Stimulated activated CD8-positive, alpha-beta memory T cell treated with anti-CD3 and anti-CD28 coated beads, Interleukin-4, amount 100 ng/mL, for 1 hour (primary cell): ENCODE measurements at places on chromosomes 13 and 19.

- no peak for DNase-seq
Measured at GRCh38 chr13:51125495-51126226, 14.6 kb upstream of the C13orf42 start.

DNA sequence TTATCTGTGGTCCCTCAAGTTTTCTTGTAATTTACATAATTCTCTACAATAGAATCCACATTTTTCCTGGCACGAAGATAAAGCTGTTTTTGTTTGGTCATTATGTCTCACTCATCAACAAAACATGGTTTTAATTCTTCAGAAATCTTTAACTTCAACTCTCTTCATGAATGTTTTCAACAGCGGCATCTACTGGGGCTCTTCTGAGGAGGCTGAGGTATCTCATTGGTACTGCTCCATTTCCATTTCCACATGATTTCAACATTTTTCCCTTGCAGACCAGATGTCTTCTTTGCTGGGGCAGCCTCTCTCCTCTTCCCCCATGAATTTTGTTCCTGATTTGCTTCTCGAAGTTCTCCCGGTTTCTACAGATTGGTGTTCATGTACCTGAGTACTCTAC is 5.8 kb upstream of the KBTBD7 start:
- no peak for DNase-seq

DNA sequence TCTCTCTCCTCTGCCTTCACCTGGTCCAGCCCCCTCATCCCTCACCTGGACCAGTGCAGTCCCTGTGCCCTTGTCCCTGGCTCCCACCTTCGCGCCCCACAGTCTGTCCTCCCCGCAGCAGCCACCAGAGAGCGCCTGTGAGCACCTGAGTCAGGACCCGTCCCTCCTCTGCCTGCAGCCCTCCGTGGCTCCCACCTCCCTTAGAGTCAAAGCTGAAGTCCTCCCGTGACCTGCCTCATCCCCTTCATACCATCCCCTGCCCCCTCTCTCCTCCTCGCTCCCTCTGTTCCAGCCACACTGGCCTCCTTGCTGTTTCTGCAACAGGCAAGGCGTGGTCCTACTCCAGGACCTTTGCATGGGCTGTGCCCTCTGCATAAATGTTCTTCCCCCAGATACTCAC is 10.3 kb downstream of the CELF5 start:
- no peak for DNase-seq

- no peak for DNase-seq
Measured at GRCh38 chr13:74550039-74550438, 415.8 kb upstream of the KLF12 start.

DNA sequence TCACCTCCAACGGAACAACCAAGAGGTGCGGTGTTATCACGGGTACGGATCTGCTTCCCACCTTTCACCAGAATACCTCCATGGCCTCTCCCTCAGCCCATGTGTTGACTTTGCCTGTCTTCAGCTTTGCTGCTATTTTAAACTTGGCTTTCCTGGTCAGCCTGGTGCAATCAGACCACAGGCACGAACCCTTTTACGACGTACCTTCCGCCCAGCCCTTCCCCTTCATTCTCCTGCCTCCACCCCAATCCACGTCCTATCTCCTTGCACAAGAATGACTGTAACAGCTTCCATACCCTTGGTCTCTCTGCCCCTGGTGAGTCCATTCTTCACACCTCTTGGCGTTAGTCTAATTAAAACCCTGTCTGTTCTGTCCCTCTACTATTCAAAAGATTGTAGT is 431.7 kb downstream of the EFNB2 start:
- DNase-seq, result no peak

DNA sequence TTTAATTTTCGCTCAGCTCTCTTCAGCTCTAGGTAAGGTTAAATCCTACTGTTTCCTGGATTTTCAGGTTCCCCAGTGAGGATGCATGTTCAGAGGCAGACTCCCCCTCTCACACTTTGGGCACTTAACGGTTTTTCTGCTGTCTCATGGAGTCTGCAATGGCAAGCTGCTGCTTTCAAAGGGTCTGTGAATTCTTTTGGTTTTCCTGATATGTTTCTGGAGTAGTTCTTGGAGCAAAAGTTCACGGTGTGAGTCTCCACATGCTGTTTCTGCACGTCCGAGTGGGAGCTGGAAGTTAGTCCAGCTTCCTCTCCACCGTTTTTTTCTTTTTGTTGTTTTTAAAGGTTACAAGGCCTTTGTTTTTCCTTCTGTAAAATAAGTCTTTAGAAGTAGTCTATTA is 35.4 kb downstream of the DNAJC15 start:
- no peak for DNase-seq

DNA sequence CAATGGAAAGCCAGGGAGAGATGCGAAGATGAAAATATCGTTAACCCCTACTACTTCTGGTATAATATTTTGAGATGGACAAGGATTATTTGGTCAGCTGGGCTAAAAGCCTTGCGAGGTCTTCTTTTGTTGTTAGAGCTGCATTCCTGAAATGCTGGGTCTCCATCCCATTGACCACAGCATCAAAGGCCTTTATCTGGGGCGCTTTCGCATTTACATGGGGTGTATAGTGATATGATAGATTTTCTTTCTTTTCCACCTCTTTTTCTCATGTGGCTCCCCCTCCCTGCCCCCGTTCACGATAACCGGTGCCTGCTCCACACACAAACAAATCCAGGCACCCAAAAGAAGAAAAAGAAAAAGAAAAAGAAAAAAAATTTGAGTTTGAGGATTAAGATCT is 77.5 kb downstream of the ZNF536 start:
- DNase-seq, result no peak

- DNase-seq, result no peak
Measured at GRCh38 chr13:78736142-78736541, 77.2 kb upstream of the OBI1 start.

DNA sequence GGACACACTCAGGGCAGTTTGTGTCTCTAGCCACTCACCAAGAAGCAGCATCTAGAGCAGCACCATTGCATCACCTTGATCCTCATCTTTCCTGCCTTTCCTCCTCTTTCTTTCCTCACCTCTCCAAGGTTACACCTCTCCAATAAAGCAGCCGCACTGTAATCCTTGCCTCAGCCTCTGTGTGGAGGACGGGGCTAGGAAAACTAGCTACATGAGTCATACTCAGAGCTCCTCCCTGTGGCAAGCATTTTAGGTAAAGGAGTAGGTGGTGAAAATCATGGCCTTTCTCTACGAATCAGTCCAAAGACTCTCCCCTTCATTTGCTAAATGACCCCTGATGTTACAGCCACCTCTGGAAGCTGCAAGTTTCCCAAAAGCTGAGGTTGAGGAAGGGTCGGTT is 108.9 kb downstream of the DNAJC15 start:
- no peak for DNase-seq

GRCh38 chr13:113897161-113897560 is 33.3 kb upstream of the GAS6 start:
- DNase-seq, result no peak

DNA sequence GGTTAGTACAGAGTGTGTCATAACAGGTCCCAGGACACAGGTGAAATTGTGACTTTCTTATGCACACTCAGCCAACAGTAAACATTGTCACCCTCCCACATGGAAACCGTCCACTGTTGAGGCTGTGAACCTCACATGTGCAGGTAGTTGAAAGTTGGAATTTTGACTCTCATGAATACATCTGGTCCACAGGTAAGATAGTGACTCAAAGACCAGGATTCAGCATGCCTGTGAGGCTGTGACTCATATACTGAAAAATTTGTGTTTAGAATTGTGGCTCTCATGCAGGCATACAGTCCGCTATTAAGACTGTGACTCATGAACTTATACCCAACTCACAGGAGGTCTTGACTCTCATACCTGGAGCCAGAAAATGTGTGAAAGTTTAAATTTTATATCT is 67.8 kb downstream of the ZNF728 start:
- no peak for DNase-seq

GRCh38 chr19:31280287-31281006 is 68.8 kb downstream of the TSHZ3 start:
- DNase-seq, result no peak

- DNase-seq, result no peak
Measured at GRCh38 chr19:18904334-18905057, 8.5 kb upstream of the CERS1 start.

DNA sequence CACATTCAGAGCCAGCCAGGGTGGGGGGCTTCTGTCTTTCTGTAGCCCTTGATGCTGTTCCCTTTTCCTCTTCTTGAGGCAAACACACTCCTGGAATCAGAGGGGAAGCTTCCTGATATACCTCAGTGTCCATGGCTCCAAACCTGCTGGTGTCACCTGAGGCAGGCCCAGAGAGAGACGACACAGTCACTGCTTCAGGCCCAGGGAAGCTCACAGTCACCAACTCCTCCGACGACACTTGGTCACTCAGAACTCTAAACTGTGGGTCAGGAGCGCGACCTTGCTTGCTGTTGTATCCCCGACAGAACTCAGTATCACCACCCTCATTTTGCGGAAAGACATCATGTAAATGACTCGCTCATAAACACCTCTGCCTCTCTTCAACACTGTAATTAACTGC is 1.1 kb downstream of the ATP13A1 start:
- DNase-seq, result no peak

DNA sequence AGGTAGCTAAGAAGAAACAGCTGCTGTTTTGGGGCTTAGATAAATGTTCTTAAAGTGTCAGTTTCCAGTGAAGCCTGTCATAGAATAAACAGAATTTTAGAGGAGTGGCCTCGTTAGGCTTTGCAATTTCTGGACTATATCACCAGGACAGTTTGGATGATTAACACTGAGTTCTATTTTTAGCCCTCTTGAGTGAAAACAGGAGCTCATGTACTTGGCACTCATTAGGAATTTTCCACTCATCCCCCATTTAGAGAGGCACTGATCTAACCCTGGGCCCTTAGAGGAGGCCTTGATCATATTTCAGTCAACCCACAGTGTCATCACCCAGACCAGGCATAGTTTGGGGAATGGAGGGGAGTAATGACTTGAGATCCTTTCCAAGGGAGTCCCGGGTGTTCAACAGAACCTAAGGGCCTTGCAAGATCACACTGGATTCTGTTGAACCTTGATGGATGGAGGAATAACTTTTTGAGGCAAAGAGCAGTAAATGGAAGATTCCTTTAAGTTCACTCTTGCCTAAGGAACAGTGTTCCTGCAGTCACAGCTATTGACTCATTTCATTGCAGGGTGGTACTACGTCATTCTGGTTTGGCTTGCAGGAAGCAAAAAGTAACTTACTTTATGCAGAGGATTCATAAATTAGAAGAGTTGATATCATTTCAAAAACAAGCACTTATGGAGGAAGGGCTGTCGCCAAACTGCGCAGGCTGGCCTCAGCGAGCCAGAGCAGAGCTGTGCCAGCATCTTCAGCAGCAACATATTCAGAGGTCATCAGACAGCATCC is 160.2 kb downstream of the SLC7A1 start:
- DNase-seq, result no peak

- no peak for DNase-seq
Measured at GRCh38 chr19:43534816-43535761, 2.1 kb downstream of the ZNF575 start.
